Activated CD4-positive, alpha-beta T cell treated with anti-CD3 and anti-CD28 coated beads for 4 hours (primary cell): ENCODE measurements at places on chromosomes 12 and 14.
A peak's percentile ranks its signal among the peaks of the same experiment; 100 is the strongest.

GRCh38 chr12:124927201-124928094, 13.0 kb upstream of the UBC start:
- peak; percentile 93 for DNase-seq

GRCh38 chr12:121025442-121026226, 9.3 kb upstream of the C12orf43 start:
- no peak for DNase-seq

DNA sequence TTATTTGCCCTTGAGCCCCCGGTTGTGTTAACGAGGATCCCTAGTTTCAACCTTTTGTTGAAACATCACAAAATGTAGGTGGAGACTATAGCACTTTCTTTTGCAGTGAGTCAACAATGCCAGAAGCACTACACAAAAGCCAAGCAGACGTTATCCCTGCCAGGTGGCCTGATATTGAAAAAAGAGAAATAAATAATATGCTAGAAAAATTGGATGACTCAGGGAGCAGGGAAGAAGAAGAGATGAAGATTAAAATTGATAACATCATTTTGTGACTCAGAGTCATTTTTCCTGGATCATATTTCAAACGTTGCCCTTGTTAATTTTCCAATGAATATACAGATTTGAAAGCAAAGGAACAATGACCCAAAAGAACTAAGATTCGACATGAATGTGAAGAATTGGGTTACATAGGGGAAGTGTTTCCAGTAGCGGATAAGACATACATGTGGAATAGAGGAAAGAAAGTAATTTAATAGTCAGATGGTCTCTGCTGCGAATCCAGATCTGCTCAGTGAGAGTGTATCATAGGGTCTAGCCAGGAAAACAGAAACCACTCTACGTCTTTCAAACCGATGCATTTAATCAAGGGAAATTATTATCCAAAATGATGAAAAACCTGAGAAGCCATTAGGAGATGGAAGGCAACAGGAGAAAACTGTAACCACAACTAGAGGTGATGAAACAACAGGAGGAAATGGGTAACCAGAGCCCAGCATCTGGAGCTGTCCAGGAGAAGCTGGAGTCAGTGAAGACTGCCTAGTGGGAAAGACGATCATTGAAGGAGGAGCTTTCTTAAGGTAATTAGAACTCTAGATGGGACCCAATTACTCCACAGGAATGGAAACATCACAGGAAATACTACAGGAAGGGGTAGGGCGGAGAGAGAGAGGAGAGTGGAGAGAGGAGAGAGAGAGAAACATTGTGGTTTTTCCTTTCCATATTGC, 57.9 kb downstream of the RERG start:
- no peak for DNase-seq

GRCh38 chr14:68211421-68211820, 391.8 kb downstream of the RAD51B start:
- DNase-seq, result no peak

- no peak for DNase-seq
Observed at GRCh38 chr12:108752387-108752786, 21.1 kb upstream of the CORO1C start.

GRCh38 chr12:92845329-92845728, 83.8 kb downstream of the EEA1 start:
- no peak for DNase-seq

GRCh38 chr12:87253157-87253556, 776.0 kb downstream of the C12orf50 start:
- no peak for DNase-seq

DNA sequence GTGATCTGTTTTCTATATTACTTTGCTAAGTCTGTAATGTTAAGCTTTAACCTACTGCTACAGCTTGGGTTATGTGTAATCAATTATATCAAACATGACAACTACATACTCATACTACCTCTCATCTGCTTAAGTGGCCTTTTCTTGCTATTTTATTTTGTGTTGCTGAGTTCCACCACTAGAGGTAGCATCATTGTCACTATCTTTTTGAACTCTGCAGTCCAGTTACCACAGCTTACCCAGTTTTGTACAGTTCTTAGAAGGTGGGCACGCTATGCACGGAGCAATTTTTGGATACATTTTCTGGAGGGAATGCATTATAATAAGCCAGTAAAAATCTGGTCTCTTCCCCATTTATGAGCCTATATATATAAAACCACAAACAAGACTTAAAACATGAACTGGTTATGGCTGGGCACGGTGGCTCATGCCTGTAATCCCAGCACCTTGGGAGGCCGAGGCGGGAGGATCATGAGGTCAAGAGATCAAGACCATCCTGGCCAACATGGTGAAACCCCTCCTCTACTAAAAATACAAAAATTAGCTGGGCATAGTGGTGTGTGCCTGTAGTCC, 48.5 kb downstream of the SAV1 start:
- DNase-seq, result no peak

DNA sequence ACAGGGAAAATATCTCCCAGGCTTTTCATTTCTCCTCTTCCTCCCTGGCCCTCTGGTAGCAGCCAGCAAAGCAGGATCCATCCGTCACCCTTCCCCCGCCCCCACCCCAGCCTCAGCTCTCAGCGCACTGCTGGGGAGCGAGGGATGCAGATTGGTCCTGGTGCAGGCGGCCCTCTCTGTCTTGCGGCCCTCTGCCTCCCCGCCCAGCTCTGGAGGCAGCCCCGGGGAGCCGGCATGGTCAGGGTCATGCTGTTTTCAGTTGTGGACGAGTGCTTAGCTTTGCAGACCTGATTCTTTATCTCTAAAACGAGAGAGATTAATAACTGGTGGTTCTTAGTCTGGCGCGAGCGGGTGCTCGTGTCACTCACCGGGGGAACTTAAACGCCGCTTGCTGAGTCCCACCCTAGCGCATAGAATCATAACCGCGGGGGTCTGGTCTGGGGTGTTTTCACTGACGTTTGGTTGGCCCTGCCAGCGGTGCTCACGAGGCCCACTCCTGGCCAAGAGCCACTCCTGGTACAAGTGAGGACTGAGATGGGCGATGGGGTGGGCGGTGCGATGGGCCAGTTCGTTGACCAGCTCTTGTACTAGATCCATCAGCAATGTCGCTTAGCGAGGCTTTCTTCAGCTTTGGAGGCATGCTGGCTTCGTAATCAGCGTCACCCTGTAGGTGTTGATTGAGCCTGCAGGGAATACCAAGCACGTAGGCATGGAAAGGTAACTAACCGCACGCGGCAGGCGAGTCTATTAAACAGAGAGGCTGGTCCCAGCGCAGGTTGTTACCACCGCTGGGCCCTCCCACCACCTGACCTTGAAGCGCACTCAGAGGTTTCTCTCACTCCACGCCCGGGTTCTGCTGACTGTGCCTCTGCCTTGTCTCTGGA, 95.2 kb downstream of the TSPAN9 start:
- DNase-seq, result no peak

DNA sequence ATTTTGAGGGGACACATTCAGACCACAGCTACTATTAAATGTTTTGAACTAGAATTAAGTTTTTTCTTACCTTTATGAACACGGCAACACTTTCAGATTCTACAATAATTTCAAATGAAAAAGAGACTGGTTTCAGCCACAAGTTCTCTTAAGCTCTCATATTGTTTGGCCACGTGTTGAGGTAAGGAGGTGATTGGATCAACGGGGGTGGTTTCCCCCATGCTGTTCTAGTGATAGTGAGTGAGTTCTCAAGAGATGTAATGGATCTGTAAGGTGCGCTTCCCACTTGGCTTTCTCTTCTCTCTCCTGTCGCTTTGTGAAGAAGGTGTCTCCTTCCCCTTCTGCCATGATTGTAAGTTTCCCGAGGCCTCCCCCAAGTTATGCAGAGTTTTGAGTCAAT, 48.9 kb upstream of the DYRK2 start:
- DNase-seq, result no peak

DNA sequence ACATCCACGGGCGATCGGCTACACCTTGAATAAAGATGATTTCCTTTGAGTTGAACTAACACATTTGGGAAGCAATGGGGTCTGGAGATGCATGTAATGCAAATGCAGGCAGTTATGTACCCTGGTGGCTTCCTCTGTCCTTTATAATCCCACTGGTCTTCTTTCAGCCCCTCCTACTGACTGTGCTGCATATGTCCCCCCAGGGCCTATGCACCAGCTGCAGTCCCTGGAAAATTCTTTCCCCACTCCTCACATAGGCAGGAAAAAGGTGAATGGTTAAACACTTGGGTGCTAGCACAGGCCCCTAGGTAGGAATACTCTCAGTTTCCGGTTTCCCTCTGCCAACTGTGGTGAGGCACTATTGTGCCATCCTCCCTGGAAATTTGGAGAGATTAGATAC, 294.8 kb upstream of the SOX5 start:
- no peak for DNase-seq

DNA sequence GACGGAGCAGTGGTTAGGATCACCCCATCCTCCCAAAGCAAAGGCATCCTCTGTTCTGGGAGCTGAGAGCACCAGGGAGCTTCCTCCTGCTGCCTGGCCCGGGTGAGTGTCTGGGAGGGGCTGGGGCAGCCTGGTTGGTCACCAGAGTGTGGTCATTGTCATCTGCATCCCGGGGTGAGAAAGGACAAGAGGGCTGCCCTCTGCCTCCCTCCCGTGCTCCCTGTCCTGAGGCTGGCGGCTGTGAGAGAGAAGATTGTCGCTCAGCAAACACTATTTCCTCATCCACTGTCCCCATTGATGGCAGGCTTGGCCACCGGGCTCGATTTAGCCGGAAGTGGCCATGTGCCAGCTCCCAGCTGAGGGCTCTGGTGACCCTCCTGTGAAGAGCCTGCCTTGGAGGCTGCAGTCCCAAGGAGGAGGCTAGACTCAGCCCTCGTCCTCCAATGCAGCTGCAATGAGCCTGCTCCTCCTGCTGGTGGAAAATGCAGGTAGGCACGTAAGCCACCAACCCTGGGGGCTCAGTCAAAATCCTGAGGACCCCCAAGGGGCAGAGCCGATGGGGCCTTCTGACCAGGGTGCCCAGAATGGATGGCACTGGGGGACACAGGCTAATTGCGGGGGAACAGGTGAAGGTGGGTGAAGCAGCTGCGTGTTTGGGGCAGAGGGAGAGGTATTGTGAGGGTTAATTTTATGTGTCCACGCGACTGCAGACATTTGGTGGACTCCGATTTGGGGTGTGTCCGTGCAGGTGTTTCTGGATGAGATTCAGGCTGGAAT, 155.7 kb downstream of the KIF26A start:
- no peak for DNase-seq

- DNase-seq, result no peak
Observed at GRCh38 chr12:76307083-76307482, 41.1 kb downstream of the BBS10 start.

GRCh38 chr12:10952645-10953044, 13.6 kb upstream of the TAS2R14 start:
- DNase-seq, result no peak

DNA sequence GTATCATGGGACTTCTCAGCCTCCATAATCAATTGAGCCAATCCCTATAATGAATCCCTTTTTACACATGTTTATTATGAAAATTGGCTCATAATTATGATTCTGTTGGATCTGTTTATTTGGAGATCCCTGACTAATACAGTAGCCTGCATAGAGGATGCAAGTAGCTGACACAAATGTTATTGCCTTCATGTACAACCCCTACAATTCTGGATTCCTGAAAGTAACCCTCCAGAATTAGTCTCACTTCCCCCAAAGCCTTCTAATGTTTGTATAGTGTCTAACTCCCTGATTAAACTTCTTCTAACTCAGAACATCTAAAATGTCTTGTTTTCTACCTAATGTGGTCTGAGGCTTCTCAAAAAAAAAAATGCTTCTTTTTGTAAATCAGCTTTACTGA, 6.6 kb upstream of the SMIM10L1 start:
- DNase-seq, result no peak

- DNase-seq, result no peak
Observed at GRCh38 chr14:98665007-98665406, 607.0 kb downstream of the BCL11B start.

DNA sequence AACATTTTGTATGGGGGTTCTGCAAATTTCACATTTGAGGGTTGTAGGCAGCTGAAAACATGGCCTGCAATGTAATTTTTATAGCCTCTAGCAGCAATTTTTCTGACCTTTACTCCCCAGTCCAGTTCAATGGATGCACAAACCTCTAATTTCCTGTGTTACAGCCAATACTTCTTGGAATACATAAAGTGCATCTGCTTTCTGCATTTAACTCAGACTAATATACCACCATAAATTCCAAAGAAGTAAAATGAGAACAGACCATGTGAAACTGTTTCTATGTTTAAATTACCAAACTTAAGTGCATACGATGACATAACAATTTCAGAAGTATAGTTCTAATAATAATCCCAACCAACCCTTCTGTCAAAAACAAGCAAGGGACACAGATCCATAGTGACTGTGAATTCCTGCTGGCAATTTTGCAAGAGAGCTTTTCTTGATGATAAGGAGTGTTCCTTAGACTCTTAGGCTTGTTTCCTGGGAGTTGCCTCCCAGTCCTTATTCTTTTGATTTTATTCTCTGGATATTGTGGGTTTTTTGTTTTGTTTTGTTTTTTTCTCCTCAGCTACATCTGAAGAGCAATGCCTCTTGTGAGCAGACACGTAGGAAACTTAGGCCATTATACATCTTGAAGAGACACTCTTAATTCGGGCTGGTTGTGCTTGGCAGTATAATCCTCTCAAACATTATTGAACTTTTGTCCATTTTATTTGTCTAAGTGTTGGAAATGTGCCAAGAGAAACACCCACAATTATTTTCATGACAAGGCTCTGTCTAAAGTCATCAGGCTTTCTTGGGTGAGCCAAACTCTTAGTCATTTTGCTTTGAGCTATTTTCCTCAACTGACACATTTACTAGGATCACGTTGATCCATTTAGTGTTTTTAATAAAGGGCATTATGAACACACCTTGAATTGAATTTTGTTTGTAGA, 51.3 kb upstream of the RERGL start:
- DNase-seq, result no peak

GRCh38 chr12:46998811-46999368, 80.5 kb upstream of the PCED1B start:
- no peak for DNase-seq

- DNase-seq, result no peak
Observed at GRCh38 chr12:46915082-46915481, 89.3 kb upstream of the SLC38A4 start.

DNA sequence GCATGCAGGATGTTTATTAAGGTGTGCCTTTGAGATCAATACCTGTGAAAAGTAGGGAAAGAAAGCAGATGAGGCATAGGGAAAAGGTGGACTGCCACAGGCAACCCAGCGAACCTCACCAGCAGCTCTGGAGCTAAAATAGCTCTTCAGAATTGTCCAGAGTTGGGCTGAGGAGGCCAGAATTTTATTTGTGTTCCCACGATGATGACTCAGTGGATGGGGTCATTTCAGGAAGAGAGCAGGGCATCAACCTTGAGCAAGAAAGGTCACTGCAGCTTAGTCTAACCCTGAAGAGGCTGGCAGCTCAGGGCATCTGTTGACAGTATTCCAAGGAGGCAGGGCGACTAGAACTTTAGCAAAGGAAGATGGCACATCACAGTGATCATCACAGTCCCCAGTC, 696.1 kb downstream of the DIO2 start:
- no peak for DNase-seq

- DNase-seq, result no peak
Observed at GRCh38 chr14:105047283-105048016, 17.8 kb downstream of the GPR132 start.

DNA sequence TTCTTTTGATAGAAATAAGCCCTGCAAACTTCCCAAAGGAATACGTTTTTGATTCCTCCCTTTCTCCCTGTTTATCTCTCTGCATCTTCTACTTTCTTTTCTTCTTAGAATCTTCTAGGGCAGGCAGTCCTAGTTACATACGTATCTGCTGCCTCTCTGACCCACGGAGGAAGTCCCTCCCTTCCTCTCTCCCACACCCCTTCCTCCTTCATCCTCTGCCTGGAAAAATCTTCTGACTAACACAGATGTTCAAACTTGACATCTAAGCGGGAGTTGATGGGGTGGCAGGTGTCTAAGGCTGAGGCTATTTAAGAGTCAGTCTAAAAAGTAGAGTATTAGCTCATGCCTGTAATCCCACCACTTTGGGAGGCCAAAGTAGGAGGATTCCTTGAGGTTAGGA, 88.6 kb downstream of the MAP1LC3B2 start:
- no peak for DNase-seq
